ENCODE measurements at places on chromosomes 5 and 9.

- no peak for DNase-seq
Measured at GRCh38 chr5:65190328-65191053, 291.2 kb downstream of the ADAMTS6 start.

DNA sequence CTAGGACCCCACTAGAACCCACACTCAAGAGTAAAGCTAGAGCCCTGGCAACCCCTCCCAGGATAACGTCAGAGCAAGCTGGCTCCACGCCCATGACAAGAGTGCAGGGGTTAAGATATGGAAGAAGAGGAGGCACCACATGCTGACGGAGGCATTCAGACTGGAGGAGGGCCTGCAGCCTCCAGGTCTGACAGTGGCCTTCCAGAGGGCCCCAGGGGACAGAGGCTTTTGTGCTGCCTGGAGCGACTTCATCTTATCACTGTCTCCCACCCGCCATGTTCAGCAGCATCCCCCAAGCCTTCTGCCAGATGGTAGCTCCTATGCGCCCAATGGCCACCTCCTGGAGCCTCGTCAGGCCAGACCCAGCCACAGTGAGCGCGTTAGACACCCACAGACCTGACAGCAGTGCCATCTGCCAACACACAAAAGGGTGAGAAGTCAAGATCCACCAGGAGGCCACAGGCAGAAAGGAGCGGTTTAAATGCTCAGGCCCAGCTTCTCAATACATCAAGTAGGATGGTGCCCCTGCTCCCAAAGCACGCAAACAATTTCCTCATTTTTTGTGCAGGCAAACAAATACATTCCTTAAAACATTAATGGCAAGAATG lies 65.8 kb downstream of the C5orf15 start:
- no peak for DNase-seq

- no peak for DNase-seq
Measured at GRCh38 chr5:120932480-120932879, 468.4 kb downstream of the PRR16 start.

DNA sequence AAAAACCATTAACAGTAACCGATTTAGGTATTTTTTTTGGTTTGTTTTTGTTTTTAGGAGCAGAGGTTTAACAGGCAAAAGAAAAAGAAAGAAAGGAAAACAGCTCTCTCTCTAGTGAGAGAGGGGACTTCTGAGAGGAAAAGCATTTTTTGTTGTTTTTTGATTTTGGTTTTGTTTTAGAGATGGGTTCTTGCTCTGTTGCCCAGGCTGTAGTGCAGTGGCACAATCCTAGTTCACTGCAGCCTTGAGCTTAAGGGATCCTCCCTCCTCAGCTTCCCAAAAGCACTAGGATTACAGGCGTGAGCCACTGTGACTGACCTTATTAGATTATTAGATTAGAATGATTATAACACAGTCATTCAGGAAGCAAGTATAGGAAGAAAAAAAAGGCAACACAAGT lies 10.1 kb downstream of the USP20 start:
- no peak for DNase-seq

DNA sequence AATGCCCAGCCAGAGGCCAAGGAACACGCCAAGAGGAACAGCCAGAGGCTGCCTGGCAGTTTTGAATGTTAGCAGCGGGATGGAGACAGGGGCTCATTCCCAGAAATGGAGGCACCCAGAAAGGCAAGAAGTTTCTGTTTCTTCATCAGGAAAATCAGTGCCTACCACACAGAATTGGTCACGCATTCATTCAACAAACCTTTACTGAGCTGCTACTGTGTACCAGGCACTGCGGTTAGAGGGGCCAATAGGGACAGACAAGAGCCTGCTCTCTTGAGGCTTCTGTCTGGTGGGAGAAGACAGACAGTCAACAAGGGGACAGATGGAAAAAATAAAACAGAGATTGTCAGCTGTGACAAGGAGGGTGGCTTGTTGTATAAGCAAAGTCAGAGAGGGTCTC lies 27.2 kb upstream of the CPLX2 start:
- no peak for DNase-seq

GRCh38 chr5:669111-669841 lies 23.9 kb downstream of the TPPP start:
- DNase-seq: peak; percentile 69

- DNase-seq: no peak
Measured at GRCh38 chr9:5357431-5358105, 17.9 kb upstream of the RLN1 start.

DNA sequence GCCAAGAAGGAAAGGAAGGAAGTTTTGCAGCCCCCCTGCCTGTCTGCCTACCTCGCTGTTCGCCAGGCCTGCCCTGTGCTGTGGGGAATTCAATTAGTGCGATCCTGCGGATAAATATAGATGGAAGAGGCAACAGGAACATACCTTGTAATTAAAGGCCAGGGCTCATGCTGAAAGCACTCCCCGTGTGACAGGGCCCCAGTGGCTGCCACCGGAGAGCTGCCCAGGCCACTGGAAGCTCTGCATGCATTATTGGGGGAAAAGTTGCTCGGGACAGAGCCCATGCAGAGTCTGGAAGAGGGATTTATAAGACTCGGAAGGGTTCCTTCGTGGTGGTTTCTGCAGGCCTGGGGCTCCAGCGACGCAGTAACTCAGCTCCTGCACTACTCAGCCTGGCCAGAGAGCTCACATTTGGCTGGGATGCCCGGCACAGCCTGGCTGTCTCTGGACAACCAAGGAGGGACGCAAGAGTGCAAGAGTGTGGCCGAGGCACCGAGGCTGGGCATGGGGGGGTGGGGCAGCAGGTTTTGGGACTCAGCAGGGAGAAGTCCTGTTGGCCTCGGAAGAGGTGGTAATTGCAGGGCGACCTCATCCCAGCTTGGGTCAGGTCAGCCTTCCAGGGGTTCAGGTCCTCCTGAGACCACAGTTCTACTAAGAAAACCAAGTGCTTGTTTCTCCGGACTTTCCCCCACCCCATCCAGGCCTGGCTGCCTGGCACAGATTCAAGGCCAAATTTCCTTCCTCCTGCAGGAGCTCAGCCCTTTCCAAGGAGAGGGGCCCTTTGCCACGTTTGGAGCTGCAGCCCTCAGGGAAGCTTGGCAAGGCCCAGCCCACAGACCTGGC lies 68.1 kb upstream of the GGTA1 start:
- no peak for DNase-seq

DNA sequence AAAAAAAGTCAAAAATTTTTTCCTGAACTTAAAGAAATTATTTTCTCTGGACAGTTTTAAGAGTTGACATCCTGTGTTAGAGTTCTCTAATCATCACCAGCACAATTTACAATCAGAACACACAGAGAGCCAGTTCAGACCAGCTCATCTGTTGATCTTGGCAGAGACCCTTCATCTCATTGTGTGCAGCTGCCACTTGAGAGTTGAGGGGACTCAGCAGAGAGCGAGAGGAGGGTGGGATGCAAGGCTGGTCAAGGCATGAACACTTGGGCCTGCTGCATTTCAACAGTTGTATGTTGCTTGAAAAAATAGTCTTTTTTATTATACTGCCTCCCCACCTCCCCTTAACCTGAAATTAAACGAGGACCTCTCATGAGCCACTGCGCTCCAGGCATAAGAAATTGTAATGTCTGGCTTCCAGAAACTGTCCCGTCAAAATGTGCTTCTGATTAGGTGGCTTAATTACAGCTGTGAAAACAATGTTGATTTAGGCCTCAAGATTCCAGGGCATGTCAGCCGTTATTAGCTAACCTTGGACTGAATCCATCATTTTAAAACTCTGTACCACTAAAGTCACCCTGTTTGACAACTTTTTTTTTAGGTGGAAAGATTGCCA lies 383.6 kb downstream of the CCDC171 start:
- DNase-seq: no peak

DNA sequence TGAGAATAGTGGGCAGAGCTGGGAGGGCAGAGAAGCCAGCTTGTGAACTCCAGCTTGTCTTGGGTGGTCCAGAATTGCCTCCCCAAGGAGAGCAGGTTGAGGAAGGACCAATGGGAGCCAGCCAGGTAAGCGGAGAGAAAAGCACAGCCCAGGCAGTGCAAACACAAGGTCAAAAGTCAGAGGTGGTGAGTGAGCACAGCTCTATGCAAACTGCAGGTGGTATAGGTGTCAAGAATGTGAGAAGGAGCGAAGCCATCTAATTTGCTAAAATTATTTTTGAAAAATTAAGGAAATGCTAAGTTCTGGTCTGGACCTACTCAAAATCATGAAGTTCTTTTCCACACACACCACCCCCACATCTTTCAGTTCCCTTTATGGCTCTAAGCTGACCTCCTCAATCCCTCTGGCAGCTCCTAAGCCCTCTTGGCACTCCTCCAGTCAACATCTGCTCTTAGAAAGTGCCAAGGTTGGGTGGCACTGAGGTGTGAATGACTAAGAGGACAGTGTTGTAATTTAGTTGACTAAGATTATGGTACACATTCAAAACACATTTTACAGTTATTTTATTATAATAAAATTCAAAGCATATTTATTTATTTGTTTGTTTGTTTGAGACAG lies 6.6 kb upstream of the OTULINL start:
- no peak for DNase-seq

- DNase-seq: no peak
Measured at GRCh38 chr9:12916042-12916441, 141.2 kb downstream of the LURAP1L start.

GRCh38 chr9:68747043-68747533 lies 42.0 kb downstream of the PIP5K1B start:
- no peak for DNase-seq

GRCh38 chr5:139075066-139076050 lies 122.8 kb downstream of the SIL1 start:
- DNase-seq: no peak

DNA sequence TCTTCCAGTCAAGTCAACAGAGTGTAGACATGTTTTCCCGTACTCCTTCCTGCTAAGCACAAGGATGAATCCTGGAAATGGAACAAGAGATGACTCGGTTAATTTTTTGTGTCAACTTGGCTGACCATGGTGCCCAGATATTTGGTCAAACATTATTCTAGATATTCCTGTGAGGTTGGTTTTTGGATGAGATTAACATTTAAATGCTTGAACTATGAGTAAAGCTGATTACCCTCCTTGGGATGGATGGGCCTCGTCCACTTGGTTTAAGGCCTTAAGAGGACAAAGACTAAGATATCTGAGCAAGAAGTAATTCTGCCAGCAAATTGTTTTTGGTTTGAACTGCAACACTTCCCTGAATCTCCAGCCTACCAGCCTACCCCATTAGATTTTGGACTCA lies 338.1 kb upstream of the MSX2 start:
- DNase-seq: no peak

- DNase-seq: no peak
Measured at GRCh38 chr5:176916337-176916736, 17.2 kb upstream of the HK3 start.

GRCh38 chr9:136206602-136207275 lies 1.8 kb upstream of the LHX3 start:
- no peak for DNase-seq

GRCh38 chr5:6370580-6370979 lies 7.8 kb downstream of the MED10 start:
- no peak for DNase-seq

GRCh38 chr5:179154991-179155955 lies 95.1 kb downstream of the ZNF354C start:
- no peak for DNase-seq

GRCh38 chr9:28272127-28272526 lies 698.8 kb upstream of the C9orf72 start:
- DNase-seq: no peak

DNA sequence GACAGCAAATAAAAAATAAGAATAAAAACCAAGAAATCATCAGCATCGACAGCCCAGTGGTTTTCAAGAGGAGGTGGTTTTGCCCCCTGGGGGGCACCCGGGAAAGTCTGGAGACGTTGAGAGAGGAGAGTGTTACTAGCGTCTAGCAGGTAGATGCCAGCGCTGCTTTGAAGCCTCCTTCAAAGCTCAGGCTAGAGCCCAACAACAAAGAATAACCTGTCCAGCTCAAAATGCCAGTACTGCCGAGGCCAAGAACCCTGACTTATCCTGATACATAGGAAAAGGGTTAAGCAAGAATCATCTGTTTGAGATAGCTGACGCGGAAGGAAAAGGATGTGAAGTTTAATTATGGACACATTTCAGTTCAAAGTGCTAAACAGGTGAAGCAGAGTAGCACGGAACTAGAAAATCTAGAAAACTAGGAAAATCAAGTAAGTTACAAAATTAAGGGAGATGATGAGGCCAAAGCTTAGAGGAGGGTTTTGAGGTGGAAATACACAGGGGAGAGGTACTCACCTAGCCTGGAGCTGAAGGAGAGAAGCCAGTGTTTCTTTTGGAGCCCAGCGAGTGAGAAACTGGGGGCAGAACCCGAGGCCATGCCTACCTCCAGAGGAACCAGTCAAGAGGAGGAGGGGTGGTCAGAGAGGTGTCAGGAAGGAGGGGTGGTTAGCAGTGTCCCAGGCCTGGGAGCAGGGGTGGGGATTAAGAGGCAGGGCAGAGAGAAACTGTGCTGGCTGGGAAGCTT lies 121.0 kb upstream of the RETREG1 start:
- DNase-seq: no peak

DNA sequence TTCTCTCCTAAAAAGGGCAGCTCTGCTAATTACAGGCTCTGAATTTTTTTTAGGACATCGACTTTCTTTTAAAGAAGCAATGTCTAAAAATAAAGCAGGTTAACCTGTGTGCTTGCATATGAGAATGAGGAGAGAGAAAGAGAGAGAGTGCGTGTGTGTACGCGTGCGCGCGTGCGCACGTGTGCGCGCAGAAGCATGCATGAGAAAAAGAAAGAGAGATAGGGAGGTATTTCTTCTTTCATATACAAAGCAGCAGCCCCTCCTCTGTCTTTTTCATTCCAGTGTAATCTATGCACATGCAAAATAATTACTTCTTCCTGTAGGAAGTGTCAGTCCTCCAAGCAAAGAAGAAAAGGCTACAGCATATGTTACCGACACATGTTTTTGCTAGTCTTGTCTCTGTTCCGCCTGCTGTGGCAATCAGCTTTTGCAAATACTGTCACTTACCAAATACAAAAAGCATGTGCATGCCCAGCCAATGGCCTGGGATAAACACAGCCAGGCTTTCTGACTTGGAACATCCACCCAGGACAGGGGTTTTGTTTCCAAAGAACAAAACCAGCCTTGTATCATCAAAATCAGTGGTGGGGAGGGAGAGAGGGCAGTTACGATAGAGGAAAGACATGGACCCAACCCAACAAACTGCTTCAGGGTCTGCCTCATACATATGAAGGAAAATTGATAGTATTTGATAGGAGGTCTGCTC lies 252.3 kb upstream of the SLC24A2 start:
- no peak for DNase-seq

GRCh38 chr9:36258208-36258995 lies at the start of gene GNE:
GNE (minus strand) TSS chr9:36258448; CDS start chr9:36249355, 9,093 bp downstream.
- peak; percentile 82 for DNase-seq

DNA sequence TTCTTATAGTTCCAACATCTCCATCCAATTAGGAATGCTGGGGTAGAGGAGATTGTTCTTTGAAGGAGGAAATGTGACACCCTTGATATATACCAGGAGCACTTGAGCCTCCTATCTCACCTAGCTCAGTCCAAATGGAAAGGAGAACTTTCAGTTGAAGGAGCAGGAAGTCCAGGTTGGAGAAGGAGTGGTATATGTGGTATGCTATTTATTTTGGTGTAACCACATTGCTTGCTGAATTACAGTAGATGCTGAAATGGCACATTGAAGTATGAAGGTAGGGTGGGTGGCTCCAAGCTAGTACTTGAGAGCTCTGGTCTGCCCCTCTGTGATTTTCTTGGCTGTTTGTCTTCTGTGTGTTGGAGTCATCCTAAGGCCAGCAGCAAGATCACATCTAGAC lies 6.1 kb downstream of the CSNK1G3 start:
- no peak for DNase-seq

GRCh38 chr5:141868541-141868940 lies 9.7 kb downstream of the PCDH1 start:
- DNase-seq: no peak

- DNase-seq: no peak
Measured at GRCh38 chr5:3075309-3075708, 323.8 kb upstream of the IRX2 start.

Measured in GM12891 (cell line).